ENCODE measurements at places on chromosomes 5 and 9.

DNA sequence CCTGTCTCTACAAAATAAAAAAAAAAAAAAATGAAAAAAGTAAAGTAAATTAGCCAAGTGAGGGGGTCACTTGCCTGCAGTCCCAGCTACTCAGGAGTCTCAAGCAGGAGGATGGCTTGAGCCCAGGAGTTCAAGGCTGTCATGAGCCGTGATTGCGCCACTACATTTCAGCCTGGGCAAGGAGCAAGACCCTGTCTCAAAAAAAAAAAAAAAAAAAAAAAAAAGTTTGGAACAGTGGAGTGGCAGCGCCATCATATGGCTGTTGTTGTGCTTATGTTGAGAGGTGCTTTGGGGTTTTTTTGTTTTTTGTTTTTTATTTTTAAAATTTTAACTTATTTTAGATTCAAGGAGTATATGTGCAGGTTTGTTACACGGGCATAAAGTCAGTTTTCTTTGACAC lies 3.6 kb downstream of the BRIX1 start:
- peak; percentile 12 for DNase-seq

DNA sequence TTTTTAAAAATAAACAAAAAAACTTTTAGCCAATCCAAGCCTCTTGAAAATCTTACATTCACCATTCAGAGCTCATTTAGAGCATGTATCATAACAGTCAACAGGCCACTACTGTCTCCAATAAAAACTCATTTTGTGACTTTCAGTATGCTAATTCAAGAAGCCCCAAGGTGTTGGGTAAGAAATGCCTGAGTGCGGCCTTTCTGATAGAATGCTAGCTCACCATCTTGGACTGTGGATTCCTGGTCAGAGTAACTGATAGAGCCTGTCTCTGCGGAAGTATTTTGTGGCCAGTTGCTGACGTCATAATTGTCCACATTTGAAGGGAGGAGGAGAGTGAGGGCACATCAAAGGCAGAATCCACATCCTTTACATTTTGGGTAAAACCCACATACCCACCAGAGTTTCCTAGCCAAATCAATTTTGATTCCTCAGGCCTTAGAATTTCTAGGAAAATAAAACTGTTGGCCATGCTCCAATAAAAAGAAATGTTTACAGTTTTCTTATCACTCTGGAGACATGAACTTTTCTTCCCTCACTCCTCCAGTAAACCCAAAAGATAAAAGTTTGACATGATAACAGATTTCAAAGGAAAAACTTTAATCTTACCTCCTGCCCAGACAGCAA lies 41.1 kb upstream of the ERCC6L2 start:
- no peak for DNase-seq

GRCh38 chr5:61441742-61442141 lies 109.7 kb downstream of the ZSWIM6 start:
- no peak for DNase-seq

DNA sequence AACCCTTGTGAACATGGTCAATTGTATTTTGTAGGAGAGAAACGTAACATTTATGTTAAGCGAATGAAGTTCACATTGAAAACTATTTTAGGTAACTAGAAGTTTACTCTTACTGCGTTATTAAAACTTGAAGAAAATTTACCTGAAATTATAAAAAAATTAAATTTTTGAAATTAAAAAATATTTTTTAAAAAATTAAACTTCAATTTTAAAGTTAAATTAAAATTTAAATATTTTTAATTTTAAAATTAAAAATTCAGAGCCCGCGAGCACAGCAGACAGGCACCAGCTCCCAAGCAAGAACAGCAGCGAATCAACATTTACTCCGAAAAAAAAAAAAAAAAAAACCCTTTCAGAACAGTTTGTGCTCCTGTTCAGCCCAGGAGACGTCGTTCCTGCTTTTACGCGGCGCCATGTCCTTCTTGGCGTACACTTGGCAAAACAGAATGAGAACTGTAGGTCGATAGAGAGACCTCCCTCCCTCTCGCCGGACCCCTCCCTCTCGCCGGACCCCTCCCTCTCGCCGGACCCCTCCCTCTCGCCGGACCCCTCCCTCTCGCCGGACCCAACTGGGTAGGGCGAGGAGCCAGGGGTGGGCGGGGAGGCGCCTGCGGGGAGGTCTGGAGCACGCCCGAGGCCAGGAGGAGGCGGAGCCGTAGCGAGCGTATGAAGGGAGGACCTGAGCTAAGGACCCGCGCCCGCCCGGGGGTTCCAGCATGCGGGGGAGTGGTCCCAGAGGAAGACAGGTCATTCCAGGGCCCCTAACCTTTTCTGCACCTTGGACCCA lies 235.8 kb downstream of the ROR2 start:
- peak; percentile 86 for DNase-seq

- DNase-seq: no peak
These were observed 135.5 kb downstream of the PRKACG start for GRCh38 chr9:68878450-68878849.

DNA sequence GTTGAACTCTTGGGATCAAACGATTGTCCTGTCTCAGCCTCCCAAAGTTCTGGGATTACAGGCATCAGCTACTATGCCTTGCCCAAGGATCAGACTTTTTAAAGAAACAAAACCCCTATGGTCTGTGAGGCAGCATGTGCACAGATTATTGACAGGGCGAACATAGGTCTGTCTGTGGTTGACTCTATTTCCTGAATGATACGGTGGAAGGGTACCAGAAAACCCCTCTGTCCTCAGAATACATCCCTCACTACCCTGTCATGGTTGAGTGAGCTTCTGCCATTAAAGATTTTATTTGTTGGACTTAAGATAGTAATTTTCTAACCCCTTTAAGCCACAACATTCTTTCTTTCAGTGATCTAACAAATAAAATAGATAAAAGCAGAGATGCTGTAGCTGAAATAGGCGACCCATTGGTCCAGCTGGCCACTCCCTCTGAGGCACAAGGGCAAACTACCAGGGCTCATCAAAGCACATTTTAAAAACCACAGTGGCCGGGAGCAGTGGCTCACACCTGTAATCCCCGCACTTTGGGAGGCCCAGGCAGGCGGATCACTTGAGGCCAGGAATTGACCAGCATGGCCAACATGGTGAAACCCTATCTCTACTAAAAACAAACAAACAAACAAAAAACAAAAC lies 84.9 kb upstream of the ANKRD55 start:
- no peak for DNase-seq

- DNase-seq: no peak
These were observed 942 bp upstream of the NRG2 start for GRCh38 chr5:140044041-140044440.

- DNase-seq: peak; percentile 15
These were observed 1.8 kb upstream of the EGR1 start for GRCh38 chr5:138463419-138464007.

DNA sequence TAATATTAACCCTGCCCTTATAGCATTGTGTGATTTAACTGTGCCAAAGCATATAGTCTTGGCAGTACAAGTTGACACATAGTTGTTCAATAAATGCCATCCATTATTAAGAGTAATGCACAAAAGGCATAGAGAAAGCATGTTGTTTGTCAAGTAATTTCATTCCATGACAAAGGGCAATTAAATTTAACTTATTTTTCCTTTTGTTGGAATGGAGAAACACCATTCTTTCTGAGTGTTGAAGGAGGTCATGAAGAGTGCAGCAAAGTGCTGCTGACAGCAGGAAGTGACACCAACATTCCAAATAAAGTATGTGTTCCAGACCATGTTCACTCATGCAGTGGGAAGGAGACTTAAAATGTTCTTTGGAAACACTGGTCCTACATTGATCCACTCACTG lies 29.1 kb downstream of the ANKDD1B start:
- peak; percentile 45 for DNase-seq

DNA sequence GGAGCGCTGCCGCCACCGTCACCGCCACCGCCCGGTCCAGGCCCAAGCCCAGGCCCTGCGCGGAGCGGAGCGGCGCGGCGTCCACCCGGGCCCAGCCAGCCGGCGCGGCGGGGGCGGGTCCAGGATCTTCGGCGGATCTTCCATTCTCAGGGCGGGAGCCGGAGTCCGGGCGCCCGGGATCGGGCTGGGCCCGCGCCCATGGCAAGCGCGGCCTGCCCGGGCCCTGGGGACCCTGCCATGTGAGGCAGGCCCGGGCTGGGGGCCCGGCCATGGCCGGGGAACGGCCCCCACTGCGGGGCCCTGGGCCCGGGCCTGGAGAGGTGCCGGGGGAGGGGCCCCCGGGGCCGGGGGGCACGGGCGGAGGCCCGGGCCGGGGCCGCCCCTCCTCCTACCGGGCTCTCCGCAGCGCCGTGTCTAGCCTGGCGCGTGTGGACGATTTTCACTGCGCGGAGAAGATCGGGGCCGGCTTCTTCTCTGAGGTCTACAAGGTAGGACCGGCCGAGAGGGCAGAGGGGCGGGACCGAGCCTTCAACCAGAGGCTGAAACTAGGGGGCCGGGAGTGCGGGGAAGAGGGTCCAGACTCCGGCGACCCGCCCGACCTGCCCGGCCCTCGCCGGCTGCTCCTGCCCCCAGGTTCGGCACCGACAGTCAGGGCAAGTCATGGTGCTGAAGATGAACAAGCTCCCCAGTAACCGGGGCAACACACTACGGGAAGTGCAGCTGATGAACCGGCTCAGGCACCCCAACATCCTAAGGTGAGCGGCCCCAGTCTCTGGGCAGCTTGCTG lies 482 bp downstream of the TESK1 start:
- peak; percentile 22 for DNase-seq

- DNase-seq: no peak
These were observed 18.1 kb downstream of the SLC1A1 start for GRCh38 chr9:4508246-4508906.

DNA sequence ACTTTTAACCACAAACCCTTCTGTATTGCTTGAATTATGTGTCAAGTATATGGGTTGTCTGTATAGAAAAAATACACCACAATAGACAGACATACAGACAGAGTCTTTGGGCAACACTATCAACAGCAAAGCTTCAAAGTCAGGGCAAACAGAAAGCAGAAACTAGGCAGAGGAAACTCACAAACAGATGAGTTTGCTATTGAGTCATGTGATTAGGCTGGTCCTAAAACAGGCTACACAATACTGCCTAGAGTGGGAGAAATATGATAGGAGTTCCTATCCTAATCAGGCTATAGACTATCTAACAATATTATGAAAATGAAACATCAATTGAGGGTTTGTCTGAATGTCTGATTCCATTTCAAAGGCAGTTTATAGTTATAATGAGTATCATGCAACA lies 156.4 kb downstream of the EDIL3 start:
- DNase-seq: no peak

GRCh38 chr5:11027660-11028059 lies 266.6 kb upstream of the DAP start:
- DNase-seq: no peak

- no peak for DNase-seq
These were observed 115.1 kb upstream of the DAP start for GRCh38 chr5:10876006-10876744.

DNA sequence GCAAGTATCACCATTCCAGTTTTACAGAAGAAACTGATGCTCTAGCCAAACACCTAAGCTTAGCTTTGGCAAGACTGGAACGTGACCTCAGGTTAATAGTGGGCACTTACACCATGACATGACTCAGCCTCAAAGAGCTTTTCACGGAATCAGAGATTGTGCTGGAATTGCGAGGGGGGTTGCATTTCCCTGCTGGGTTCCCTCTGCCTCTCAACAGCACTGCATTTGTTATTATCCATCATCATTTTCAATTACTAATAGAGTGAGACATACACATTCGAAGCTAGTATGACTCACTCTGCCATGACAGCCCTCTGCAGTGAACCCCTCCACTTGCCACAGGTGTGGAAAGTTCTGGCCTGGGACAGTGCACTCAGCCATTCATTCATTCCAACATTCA lies 8.0 kb downstream of the SPOCK1 start:
- no peak for DNase-seq

DNA sequence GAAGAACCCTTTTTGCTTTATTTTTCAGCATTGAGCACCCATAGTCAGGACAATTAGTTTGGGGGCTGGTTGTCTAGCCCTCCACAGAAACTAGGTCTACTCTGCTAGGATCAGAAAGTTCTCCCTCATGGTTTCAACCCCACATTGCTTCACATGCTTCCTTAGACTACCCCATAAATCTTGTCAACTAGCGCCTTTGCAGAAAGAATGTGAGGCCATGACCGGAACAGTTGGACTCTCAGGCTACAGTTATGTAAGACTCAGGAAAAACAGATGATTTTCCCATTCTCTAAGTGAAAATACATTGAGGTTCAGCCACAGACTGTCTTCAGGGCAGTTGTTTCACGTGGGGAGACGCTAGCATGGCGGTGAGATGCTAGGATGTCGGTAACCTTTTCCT lies 255.6 kb downstream of the NR3C1 start:
- DNase-seq: no peak

- no peak for DNase-seq
These were observed 13.3 kb downstream of the PKD2L2 start for GRCh38 chr5:137902408-137903133.

All from A673 (cell line).